ENCODE measurements at places on chromosomes 5 and 9. TPM values are rescaled to one million over a fixed set of nuclear protein-coding genes. Genes with fewer than 3 reads are reported as not detected.

The TMC1 gene
- total RNA-seq, result not detected

The ZDHHC12 gene
- 54.4 TPM for total RNA-seq

GRCh38 chr9:17480966-17481365, 97.9 kb upstream of the SH3GL2 start:
- H3K4me1 ChIP-seq, result no peaks in the 10 kb centered on the region
- H3K4me3 ChIP-seq, result no peak overlapping the region
- no peak for DNase-seq
- H3K27ac ChIP-seq, result no peak overlapping the region

- no peak for DNase-seq
- peak overlapping the region; percentile 59 for H3K4me3 ChIP-seq
- H3K27me3 ChIP-seq, result no peaks in the 10 kb centered on the region
- peaks cover 40% of the 10 kb centered on the region for H3K36me3 ChIP-seq
- H3K27ac ChIP-seq, result peak overlapping the region; percentile 84
These were observed 8.6 kb downstream of the SUSD3 start for GRCh38 chr9:93066978-93067603.

The LCN15 gene
- not detected for total RNA-seq

The GRM6 gene
- not detected for total RNA-seq

DNA sequence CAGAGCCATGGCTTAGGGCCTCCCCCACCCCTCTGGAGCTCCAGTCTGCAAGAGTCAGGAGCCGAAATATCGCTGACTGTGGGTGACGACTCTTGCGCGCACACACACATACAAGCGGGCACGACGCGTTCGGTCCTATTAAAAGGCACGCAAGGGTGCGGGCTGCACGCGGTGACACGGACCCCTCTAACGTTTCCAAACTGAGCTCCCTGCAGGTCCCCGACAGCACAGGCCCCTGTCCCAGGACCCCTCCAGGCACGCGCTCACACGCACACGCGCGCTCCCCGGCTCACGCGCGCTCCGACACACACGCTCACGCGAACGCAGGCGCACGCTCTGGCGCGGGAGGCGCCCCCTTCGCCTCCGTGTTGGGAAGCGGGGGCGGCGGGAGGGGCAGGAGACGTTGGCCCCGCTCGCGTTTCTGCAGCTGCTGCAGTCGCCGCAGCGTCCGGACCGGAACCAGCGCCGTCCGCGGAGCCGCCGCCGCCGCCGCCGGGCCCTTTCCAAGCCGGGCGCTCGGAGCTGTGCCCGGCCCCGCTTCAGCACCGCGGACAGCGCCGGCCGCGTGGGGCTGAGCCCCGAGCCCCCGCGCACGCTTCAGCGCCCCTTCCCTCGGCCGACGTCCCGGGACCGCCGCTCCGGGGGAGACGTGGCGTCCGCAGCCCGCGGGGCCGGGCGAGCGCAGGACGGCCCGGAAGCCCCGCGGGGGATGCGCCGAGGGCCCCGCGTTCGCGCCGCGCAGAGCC, at the start of gene GRIN1:
TSS of gene GRIN1 (plus strand) at position 433 of the 746 bp plus-strand sequence. CDS start 333 bp downstream, outside the sequence.
- no peak within 1 kb of the TSS for H3K4me3 ChIP-seq
- no peaks in the 10 kb centered on the region for H3K36me3 ChIP-seq

- no peak overlapping the region for H3K4me3 ChIP-seq
- H3K4me1 ChIP-seq, result no peaks in the 10 kb centered on the region
- H3K27ac ChIP-seq, result no peak overlapping the region
- H3K36me3 ChIP-seq, result no peaks in the 10 kb centered on the region
These were observed 68.0 kb upstream of the CTNNA1 start for GRCh38 chr5:138685193-138685745.
